SK-N-SH treated with all-trans-retinoic acid at 6 μM for 48 hours (cell line): ENCODE measurements at places on chromosomes 5 and 9.
A peak's percentile ranks its signal among the peaks of the same experiment; 100 is the strongest.

- ATAC-seq, result no peak
These were observed 118.3 kb downstream of the FBXO4 start for GRCh38 chr5:42043400-42043799.

DNA sequence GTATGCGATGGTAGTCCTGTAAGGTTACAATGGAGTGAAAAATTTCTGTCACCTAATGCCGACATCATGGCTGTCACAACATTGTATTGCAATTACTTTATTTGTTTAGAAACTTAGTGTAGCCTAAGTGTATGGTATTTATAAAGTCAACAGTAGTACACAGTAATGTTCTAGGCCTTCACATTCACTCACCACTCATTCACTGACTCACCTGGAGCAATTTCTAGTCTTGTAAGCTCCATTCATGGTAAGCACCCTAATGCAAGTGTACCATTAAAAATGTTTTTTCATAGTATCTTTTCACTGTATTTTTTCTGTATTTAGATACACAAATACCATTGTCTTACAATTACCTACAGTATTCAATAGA is 58.5 kb downstream of the ATP10B start:
- no peak for ATAC-seq

DNA sequence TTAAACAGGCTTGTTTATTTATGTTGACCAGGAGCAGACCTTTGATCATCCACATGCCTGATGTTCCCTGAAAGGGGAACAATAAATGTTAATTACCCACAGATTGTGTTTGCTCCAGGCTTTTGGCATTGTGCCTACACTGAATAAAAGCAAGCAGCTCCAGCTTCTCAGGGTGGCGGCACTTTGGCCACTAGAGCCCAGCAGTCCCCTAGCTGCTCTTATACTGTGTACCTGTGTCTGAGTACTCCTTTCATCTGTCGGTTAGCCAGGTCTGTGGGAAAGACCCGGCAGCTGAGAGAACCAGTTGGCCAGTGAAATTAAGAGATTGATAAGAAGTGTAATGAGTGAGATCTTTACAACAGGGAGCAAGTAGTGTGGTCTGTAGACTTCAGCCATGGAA is 254.8 kb upstream of the FTMT start:
- ATAC-seq, result no peak

GRCh38 chr5:31934156-31934555 is 240.0 kb downstream of the GOLPH3 start:
- ATAC-seq, result no peak

- ATAC-seq, result peak; percentile 90
These were observed 19.0 kb downstream of the NEURL1B start for GRCh38 chr5:172659909-172660628.

GRCh38 chr5:3324421-3325101 is 271.1 kb upstream of the IRX1 start:
- no peak for ATAC-seq

DNA sequence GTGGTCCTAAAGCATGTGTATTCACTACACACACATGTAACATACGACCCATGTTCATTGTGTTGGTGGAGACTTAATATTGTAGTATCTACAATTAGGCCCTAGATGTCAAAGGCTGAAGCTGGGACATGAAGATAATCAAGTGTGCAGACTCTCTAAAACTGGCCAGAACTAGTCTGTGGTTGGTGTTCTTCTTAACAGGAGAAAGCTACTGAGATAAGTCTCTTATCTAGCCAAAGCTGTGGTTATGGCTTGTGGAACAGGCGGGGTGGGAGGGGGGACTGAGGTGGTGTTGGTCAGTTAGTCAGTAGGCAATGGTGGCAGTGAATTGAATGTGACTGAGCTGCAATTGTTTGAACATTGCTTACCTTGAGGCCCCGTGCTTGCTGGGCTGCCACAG is 112.7 kb upstream of the SLC24A2 start:
- ATAC-seq, result no peak

- no peak for ATAC-seq
These were observed 57.6 kb downstream of the PPP2R2B start for GRCh38 chr5:146820987-146821386.

GRCh38 chr5:74866596-74867162 is 492 bp upstream of the FAM169A start:
- peak; percentile 20 for ATAC-seq

GRCh38 chr5:63053019-63053638 is 474.5 kb downstream of the LRRC70 start:
- ATAC-seq, result no peak

DNA sequence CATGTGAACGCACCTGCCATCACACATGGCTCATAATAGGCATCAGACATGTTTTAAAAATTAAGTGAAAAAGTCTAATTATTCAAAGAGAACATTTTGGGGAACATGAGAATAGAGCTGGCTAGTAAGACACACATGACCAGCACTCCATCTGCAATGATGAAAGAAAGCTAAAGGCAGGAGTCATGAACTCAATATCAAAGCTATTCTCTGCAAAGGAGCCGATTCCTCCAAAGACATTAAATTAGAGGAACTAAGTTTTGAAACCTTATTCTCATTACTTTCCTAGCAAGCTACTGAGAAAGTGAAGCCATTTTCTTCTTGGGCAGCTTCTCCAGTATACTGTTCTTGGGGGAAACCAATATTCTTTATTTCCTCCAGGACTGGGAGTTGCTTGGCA is 172.0 kb downstream of the CRB2 start:
- no peak for ATAC-seq

DNA sequence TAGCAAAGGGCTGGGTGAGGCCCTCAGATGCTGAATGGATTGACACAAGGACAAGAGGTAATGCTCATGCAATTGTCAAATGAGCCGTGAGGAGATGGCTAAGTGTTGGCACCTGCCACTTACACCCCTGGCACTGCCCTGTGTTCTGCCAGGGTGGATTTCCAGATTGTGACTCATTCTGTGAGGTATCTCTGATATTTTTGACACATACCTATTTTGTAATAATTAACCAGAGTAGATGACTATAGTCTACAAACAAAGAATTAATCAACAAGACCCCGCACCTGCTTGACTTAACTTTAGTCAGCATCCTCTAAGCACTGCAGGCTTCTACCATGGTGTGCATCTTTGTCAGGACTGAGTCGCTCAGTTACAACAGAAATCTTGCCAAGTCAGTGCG is 200.8 kb downstream of the DIRAS2 start:
- no peak for ATAC-seq

DNA sequence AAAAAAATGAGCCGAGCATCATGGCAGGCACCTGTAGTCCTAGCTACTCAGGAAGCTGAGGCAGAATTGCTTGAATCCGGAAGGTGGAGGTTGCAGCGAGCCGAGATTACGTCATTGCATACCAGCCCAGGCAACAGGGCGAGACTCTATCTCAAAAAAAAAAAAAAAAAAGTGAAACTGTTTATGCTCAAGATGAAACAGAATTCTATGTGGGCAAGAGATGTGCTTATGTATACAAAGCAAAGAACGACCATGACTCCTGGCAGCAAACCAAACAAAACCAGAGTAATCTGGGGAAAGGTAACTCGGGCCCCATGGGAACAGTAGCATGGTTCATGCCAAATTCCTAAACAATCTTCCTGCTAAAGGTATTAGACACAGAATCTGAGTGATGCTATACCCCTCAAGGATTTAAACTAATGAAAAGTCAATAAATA is 32.6 kb upstream of the PLAC8L1 start:
- ATAC-seq, result no peak

DNA sequence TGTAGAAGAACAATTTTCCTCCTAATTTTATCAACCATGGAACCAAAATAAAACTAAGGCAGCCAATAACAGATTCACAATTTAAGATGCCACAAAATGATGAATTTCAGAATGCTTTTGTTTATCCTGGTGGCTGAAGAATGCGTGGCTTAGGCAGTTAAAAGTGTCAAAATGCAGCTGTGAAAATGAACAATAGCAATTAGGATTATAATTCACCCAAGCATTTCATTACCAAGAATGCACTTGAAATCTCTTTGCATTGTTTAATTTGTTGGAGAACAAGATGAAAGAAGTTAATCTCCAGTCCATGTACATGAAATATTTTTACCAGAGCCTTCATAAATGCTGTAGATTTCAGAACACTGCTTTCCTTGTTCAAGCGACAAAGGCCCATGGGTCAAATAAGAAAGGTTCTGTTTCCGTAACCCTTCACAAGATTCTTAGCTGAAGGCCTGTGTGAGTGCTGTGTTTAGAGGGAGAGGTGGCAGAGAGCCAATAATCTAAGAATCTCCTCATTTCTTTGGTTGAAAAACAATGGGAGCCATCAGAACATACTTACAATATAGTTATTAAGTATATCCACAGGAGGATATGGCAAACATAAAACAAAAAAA is 39.3 kb downstream of the CLINT1 start:
- ATAC-seq, result no peak

- no peak for ATAC-seq
These were observed 59.3 kb downstream of the RGS3 start for GRCh38 chr9:113522858-113523257.

- ATAC-seq, result peak; percentile 92
These were observed 80.5 kb upstream of the EPB41L4B start for GRCh38 chr9:109401169-109401989.

DNA sequence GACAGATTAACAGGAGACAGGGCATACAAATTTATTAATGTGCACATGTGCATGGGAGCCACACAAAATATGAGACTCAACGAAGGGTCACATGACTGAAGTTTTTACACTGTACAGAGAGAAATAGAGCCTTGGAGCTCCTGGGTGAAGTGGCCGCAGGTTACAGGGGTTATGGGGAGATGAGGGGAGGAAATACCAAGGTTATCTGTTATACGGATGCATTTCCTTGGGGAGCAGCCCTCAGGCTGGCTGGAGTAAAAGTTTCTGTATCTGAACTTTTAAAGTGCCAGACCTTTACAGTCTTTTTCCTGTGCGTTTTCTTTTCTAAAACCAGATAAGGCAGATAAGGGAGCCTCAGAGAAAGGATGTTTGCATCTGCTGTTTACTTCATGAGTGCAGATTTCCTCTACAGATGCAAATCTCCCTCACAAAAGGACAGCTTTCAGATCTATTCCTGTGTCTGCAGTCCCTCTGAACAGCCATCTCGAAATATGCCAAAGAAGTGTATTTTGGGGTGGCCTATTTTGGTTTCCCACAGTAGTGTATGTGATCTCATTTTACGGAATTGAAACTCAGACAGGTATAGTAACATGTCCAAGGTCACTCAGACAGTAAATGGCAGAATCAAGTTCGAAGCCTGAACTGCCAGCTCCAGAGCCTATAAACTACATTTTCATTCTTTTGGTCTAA is 139.3 kb upstream of the FBXL17 start:
- no peak for ATAC-seq

DNA sequence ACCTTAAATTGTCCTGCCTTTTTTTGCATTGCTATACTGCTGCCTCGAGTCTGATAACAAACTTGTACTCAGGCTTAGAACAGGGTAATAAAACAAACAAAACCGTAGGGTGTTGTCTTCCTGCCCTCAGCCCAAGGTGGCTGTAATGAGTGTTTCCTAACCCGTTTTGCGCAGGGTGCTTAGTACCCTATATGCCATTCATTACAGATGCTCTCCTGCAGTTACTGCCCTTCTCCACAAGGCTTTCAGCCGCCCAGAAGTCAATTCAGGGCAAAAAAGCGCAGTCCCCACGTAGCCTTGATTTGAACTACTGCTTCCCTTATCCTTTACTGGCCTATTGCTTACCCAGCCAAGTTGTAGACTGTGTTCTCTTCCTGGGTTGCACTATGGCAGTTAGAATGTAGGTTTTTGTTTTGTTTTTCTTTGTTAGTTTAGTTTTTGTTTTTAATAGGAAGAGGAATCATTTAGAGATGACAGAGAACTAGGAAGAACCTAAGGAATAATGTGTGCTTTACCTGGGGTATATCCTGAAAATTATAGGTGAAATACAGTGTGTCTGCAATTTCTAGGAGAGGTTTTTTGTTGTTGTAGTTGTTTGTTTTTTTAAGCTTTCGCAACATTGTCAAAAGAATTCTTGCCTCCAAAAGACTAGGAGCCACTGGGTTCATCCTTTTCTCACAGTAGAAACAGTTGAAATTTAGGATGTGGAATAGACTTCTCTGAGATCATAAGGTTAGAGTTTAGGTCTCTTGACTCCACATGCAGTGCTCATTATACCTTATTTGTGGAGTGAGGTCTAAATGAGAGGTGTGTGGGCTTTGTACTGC is 1.3 kb downstream of the HMGXB3 start:
- peak; percentile 85 for ATAC-seq

DNA sequence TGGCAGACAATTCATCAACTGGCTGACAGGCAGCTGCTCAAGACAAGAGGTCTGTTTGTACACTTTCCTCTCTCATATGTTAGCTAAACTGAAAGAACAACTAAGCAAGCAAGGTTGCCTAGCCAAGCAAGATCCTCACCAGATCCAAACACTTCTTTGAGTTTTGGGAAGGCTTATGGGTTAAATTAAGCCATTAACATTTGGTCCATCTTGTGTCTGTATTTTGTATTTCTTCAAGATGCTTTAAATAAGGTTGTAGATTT is 170.4 kb upstream of the RAI14 start:
- no peak for ATAC-seq

DNA sequence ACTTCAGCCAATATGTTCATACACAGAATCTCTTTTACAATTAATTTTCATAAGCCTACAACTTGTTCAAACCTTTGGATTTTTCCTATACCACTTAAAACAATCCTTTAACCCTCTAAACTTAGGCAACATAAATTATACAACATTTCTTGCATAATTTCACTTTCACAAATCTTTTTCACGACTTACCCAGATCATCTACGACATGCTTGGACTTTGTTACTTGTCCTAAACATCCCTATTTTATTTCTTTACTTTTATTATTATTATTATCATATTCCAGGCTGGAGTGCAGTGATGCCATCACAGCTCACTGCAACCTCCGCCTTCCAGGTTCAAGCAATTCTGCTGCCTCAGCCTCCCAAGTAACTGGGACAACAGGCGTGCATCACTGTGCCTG is 68.0 kb downstream of the CACNA1B start:
- ATAC-seq, result no peak

- ATAC-seq, result peak; percentile 57; the same call in 2 of the 3 replicates
These were observed 1426.5 kb upstream of the C9orf72 start for GRCh38 chr9:28999806-29000205.

DNA sequence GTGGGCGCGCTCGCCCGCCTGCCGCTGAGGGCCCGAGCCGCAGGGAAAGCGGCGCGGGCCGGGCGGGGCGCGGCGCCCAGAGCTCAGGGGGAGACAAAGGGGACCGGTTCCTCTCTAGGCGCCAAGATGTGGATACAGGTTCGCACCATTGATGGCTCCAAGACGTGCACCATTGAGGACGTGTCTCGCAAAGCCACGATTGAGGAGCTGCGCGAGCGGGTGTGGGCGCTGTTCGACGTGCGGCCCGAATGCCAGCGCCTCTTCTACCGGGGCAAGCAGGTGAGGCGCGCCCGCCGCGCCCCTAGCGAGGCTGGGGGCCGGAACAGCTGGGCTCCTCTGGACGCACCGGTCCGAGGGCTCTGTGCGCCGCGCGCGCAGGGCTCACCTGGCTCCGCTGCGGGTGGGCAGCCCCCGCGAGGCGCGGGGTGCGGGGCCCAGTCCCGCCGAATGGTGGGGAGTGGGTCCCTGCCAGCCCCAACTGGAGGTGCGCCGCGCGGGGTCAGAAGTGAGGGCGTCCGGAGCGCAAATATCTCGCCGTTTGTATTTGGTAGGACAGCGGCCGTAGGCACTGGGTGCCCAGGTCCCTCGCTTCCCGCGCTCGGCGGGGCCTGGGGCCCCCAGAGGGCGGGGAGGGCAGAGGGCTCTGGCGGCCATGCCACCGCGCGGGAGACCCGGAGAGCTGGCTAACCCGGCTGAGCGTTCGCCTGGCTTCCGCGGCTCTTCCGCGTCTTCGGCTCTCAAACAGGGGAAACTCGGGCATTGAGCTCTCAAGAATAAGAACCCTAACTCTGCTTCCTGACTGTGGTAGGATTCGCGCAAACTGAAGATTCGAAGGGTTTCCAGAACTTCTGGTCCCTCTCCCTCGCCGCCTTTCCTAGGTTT is 607 bp downstream of the UHRF2 start:
- peak; percentile 49 for ATAC-seq

GRCh38 chr9:133374612-133375115 is 1.2 kb downstream of the SURF4 start:
- no peak for ATAC-seq
